ENCODE measurements at places on chromosomes 7 and 10.
A peak's percentile ranks its signal among the peaks of the same experiment; 100 is the strongest.

- DNase-seq = no peak
Measured at GRCh38 chr7:64887756-64888508, 15.1 kb upstream of the ZNF273 start.

DNA sequence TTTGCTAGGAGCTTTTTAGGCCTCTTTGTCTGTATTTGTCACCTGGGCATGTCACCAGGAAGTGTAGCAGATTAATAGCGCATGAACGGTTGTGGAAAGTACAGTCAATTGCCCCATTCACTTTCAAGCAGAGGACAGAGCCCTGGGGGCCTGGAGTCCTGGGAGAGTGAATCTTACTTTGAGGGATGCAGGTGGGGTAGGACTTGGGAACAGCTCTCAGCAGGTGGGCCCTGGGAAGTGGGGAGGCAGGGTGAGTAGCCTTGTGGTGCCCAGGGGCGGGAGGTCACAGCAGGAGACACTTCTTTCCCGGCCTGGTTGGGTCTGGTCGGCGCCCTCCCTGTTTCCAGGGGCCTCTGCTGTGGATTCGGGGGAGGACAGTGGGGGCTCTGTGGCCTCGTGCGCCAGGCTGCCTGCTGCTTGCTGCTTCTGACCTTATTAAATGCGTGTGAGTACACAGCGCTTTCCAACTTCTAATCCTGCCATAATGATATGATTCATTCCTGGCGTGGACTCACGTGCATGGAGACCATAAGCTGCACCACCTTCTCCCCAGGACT, 51.6 kb upstream of the AQP1 start:
- no peak for DNase-seq

DNA sequence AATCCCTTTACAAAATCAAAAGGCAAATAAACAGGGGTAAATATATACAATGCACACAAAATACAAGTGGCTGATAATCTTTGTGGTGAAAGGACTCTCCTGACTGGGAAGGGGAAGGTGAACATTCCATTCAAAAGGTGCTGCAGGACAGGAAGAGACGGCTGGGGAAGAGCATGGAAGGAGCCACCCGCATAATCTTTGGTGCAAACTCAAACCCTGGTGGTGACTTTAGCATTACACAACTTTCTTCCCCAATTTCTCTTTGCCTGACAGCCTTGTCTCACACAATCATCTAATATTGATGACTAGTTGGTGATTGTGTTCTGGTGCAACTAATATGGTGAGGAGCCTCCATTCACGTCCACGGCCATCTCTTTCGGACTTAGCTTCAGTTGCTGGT, 117.0 kb upstream of the EGFR start:
- no peak for DNase-seq

DNA sequence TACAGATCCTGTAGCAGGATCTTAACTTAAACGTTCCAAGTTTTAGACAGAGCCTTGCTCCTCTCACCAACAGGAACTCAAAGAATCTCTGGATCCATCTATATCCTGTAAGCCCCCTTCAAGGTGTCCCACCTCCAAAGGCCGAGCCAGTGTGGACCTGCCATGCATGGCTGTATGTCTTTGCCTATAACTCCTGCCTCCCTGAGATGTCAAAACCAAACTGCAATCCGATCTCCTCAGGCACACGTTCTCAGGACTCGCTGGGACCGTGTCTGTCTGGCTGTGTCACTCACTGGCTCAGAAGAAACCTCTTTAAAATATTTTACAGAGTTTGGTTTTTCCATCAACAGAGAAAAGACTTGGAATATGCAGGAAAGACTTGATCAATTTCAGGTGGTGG, 51.4 kb upstream of the FAM20C start:
- no peak for DNase-seq

DNA sequence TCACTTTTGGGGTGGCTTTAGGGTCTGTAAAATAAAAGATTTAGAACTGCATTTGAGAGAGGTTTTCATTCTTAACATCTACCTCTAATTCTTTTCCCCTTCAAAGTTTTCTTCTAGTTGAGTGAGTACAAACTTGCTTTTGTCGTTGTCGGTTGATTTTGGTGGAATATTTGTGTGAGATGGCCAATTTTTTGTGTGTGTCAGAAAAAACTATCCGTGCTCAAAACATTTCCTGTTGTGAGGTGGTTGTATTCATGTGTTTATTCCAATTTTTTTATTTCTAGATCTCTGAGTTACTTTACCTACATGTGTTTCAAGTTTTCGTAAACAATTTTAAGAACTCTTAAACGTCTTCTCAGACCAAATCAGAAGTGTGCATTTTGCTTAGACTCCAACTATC, 1.6 kb downstream of the AHR start:
- DNase-seq = peak; percentile 32

DNA sequence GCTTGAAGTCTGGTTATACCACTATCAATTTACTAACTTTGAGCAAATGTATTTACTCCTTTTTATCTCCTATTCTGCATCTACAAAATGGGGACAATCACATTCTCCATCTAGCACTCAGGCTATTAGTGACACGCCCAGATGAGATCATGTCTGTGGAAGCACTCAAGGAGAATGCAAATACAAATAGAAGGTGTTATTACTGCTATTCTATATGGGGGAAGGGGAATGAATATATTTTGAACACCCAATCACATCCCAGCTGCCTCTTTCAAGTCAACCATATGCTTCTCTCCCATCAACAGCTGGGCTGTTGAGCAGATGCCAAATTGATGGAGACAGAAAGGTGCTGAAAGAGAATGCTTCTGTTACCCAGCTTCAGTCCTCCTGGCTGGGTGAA, 23.5 kb downstream of the SGMS1 start:
- DNase-seq = no peak

- no peak for DNase-seq
Measured at GRCh38 chr7:66736892-66737291, 3.6 kb upstream of the RABGEF1 start.

DNA sequence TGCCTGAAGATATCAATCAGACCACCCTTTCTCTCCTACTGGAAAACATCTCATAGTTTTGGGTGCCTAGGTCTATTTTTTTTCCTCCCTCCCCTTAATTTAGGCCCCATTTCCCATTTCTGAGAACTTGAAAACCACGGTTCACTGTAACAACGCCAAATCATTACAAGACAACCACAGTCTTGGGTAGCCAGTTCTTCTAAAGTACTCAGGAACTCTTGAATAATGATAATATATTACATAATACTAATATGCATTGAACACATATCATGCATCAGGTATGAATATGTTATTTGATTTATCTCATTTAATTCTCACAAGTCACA, 185.1 kb upstream of the ADO start:
- no peak for DNase-seq

DNA sequence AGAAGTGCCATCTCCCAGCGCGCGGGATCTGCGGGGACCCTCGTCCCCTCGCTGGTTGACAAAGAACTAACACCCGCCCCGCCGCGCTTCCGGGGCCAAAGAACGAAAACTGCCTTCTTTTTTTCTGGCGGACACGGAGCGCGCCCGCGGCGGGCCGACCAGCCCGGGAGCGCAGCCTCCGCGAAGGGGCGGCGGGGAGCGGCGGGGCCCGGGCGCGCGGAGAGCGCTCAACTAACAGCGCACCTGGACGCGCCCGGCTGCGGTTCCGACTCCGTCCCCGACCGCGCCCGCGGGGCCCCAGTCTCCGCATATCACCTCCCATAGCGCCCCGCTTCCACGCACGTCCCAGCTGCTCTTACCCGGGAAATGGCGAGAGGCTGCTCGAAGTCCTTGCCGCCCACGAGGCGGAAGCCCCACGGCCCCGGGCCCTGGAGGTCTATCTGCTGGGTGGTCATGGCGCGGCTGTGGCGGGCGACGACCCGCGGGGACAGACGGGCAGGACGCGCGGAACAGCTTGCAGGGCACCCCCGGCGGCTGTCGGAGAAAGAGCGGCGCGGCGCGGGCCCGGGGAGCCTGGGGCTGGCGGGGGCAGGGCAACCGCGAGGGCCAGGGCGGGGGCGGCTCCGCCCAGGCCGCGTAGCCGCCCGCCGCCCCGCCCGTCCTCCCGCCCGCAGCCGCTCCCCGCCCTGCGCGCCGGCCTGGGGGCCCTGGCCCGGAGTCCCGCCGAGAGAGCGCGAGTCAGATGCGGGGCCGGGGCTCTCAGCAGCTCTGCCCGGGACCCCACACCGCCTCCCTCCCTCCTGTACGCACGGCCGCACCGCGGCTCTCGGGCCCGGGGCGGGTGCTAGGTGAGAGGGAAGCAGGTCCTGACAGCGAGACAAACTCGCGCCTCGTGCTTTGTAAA, at the start of gene PDLIM1:
PDLIM1 (minus strand) TSS at position 543 of the 904 bp plus-strand sequence; CDS start at position 455, 88 bp downstream.
- peak; percentile 77 for DNase-seq

DNA sequence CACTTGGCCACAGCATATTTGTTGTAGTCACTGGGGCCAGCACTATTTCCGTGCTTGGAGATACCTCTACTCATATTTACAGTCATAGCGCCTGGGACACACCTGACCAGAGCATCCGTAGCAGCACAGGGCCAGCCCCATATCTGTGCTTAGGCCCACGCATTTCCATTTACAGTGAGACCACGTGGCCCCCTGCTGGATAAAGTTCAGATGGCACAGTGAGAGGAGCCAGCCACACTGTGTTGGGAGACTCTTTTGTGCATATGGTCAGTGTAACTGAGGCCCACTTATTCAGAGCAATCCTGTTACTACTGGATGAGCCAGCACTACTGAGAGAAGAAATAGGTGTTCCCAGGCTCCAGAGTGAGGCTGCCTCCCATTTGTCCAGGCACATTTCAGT, 455.3 kb downstream of the REEP3 start:
- peak; percentile 28 for DNase-seq

- peak; percentile 41 for DNase-seq
Measured at GRCh38 chr10:107899075-107899474, 734.6 kb upstream of the SORCS1 start.

DNA sequence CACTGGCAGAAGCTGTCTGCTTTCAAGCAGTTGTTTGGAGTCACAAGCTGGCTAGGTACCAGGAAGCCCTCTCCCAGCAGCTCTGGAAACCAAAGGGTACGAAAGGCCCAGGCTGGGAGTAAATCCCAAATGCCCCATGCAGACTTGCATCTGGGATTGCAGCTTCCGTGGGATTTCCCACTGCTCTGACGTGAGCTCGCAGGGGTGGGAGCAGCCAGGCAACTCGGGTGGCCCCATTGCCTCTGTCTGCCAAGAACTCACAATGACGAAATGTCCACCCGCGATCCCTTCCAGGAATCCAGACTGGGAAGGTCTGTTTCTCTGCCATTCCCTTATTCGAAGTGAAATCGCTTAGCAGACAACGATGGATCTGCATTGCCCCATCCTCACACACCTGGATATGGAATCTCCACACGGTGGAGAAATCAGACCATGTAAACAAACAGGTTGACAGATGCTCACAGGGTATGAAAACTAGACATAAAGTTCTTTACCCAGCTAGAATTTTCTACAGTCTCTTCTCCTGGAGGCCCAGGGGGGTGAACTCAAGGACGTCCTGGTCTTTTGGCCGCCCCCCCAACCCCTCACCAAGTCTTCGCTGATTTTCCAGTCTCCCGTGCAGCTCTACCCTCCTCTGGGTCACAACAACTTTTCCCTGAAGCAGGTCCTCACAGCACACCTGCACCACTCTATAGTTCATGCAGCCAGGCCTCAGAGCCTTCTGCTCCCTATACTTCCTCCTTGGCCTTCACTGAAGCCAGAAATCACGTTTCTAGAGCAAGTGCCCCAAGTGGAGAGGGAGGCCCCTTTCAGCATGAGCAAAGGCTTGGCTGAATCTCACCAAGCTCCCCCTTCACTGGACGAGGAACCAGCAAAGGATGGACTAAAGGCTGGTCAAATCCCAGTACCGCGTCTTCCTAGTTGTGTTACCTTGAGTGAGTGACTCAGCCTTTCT, 20.0 kb downstream of the SH3PXD2A start:
- DNase-seq = no peak

DNA sequence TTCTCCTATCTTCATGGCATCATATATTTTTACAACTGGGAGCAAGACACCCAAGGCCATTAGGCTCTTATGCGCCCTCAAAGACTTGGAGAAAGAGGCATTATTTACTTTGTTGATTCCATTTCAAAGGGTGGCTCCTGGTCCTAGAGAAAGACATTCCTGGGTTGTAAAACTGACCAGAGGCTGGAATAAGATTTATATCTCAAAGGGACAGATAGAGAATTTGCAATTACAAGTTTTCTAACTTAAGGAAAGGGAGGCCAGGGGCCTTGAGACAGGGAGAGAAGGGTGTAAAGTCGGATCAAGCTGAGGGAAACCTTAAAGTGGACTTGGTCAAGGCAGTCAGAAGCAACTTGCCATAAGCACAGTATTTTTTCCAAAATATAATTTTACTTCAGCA, 1086.0 kb downstream of the SORCS3 start:
- no peak for DNase-seq

- no peak for DNase-seq
Measured at GRCh38 chr7:20642166-20642565, 26.7 kb downstream of the ABCB5 start.

DNA sequence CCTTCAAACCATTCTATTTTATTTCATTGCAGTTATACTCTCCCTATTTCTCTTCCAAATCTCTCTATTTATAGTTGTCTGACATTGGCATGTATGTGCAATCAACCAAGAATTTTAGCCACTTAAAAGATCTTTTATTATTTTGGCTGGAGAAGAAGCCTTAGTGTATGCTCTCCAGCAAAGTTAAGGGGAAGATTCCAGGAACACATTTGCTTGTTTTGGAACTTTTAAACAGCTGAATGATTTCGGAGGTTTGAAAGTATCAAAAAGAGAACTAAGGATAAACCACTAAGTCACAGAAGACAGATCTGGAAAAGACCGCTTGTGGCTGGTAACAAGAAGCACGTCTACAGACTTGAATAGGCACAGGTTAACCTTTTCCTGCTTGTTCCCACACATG, 182.2 kb upstream of the FZD1 start:
- DNase-seq = peak; percentile 3

- peak; percentile 47 for DNase-seq
Measured at GRCh38 chr7:91953618-91954017, 13.0 kb downstream of the AKAP9 start.

- DNase-seq = no peak
Measured at GRCh38 chr7:101625031-101625791, 3.9 kb downstream of the MYL10 start.

DNA sequence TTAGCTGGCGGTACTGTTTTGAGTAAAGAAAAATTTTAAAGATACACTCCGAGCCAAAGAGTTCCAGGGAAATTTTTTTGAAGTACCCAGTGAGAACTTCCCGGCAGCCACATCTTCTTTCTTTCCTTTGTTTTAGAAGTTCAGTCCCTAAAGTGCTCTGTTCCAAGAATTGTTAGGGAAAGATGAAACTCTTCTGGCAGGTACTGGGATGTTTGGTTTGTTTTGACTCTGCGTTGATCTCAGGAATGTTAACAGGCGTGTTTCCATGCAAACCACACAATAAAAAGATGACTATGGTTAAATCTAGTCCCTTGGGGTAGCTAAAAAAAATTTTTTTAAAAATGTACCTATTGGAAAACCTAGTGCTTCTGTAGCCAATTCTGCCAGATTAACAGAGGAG, 224.7 kb upstream of the PHYHIPL start:
- DNase-seq = peak; percentile 27
